ENCODE measurements at places on chromosomes 4 and X. TPM values are rescaled to one million over a fixed set of nuclear protein-coding genes. Genes with fewer than 3 reads are reported as not detected.

DNA sequence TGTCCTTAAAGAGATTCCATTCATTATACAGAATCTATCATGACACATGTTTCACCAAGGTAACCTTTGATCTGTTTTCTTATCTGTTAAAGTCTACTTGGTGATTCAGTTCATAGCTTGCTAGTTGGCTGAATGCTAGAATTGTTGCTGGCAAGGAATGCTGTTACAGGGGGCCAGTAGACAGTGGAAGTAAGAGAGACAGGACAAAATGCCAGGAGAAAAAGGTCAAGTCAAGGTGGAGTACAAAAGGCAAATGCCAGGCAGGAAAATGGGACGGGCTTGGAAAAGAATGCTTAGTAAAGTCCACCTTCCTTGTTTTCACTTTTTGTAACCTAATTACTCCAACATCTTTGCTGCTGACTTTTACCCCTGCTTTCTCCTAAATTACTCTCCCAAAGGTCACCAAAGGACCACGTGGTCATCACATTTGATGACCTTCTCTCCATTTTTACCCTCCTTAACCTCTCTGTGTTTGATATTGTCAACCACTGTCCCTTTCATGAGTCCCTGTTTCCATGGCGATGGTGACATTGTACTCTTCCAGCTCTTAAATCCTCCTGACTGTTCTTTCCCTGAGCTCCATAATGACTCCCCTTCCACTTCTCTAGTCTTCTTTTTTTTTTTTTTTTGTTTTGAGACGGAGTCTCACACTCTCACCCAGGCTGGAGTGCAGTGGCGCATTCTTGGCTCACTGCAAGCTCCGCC is 24.5 kb upstream of the TAPT1 start:
- DNase-seq: no peak

- DNase-seq: no peak
Observed at GRCh38 chr4:10198365-10198764, 81.8 kb upstream of the WDR1 start.

DNA sequence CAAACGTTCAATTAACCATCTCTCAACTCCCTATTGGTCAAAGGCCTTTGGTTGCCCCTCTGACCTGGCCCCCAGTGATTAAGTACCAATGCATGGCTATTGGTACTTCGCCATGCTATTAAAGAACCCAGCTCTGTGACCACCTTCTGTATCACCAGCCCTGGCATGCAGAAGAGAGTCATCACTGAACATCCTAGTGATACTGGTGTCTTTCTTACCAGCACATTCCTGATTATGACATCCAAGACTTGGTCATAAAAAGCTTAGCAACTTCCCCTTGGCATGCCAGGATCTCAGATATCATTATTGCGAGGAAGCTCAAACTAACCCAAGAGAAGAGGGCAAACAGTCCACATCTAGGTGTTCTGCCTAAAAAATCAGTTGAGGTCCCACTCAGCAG is 122.3 kb upstream of the OTUD4 start:
- DNase-seq: no peak

DNA sequence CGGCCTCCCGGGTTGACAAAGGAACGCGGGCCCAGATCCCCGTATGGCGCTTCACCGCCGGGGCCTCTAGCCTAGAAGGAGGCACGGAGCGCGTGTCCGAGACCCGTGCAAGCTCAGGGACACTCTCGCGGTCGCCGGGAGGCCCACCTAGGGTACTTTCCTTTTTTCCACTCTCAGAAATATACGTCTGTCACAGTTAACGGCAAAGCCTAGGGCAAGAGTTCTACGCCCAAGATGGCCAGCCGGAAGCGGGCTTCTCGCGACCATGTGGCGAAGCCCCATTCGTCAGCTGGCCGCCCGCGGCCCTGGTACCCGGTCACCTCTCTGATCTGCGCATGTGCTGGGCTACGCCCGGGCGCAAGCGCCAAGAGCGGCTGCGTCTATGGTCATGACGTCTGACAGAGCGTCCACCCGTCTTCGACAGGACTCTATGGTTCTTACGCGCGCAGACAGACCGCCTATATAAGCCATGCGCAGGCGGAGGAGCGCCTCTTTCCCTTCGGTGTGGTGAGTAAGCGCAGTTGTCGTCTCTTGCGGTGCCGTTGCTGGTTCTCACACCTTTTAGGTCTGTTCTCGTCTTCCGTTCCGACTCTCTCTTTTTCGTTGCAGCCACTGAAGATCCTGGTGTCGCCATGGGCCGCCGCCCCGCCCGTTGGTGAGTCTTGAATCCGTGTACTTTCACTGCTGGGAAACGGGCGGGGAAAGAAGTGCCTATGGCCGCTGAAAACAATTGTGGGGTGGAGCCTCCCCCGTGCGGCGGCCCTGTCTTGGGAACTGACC is at the start of gene RPL10:
RPL10 (plus strand) TSS at position 490 of the 780 bp plus-strand sequence; CDS start at position 633, 143 bp downstream.
- DNase-seq: peak; percentile 56

- no peak for DNase-seq
Observed at GRCh38 chr4:122959981-122960610, 37.7 kb upstream of the NUDT6 start.

DNA sequence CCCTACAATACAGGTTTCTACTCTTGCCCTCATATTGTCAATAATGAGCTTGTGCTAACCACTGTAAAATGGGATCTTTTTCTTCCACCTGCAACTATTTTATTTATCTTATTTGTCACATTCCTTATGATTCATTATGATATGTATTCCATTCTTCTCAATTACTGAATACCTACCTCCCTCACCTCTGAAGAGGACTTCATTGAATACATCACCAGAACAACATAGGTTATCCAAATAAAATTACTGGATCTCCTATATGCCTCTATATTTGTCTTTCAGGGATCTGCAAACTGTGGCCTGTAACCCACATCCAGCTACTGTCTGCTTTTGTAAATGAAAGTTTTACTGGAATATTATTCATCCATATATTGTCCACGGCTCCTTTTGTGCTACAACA is 41.3 kb downstream of the STPG2 start:
- DNase-seq: no peak

- DNase-seq: no peak
Observed at GRCh38 chr4:119690871-119691270, 62.3 kb upstream of the PDE5A start.

- DNase-seq: no peak
Observed at GRCh38 chr4:172124656-172125308, 311.6 kb downstream of the GALNTL6 start.

GRCh38 chr4:67250131-67250896 is 295.0 kb downstream of the CENPC start:
- DNase-seq: no peak

GRCh38 chr4:87880106-87880505 is 47.3 kb downstream of the MEPE start:
- DNase-seq: no peak

DNA sequence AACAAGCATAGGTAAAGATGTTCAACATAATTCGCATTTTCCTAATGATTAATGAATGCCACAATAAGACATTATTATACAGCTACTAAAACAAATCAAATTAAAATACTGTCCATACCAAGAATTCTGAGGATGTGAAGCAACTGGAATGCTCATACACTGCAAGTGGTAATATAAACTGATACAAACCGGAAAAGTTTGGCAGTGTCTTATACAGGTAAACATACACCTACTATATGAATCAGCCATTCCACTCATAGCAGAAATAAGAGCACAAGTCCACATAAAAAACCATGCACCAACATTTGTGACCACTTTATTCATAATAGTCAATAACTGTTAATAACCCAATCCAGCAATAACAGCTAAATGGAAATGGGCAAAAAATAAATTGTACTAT is 79.3 kb downstream of the FBXW7 start:
- DNase-seq: no peak

DNA sequence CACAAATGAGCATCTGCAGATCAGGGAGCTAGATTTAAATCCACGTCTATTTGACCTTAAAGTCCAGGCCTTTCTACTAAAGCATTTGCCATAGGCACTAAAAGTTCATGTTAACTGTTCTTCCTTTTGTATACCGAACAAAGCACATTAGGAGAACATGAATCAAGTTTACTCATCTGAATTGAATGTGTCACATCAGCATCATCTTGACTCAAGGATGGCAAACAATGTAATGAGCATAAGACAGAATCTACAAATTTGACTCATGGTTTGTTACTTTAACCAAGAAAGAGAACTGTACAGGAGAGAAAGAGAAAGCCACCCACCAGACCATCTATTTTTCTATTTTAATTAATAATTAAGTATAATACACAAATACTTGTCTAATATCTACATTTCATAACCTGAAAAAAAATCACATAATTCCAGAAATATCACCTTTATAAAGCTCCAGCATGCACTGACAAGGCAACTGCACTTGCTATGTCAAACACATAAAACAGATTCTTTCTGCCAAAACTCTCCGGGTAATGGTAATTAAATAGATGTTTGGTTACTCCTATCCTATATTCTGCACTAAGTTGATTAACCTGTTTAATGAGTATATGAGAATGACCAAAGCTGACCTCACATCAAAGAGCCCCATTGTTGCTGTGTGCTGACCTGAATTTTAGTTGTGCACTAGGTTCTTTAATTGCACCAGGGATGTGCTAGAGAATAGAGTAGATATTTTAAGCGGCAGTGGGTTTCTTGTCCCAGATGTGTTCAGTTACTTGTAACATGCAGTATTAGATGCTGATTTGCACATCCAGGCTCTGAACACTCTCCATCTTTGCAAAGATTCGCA is 42.5 kb upstream of the LEF1 start:
- DNase-seq: no peak

DNA sequence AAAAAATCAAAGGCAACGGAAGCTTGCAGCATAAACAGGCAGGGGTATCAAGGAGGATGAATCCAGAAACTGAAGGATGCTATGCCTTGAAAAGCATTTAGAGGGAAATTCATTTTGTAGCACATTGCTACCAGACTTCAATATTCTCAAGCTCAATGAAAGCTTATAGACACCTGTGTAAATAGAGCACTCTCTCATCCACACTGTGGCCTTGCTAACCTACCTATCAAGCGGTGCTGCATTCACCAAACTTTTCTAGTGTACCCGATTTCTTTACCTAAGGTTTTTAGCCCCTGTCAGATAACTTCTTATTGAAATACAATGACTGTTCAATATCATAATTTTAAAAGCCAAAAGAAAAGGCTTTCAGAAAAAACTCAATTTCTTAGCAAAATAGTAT is 20.2 kb upstream of the HSD17B13 start:
- DNase-seq: no peak

DNA sequence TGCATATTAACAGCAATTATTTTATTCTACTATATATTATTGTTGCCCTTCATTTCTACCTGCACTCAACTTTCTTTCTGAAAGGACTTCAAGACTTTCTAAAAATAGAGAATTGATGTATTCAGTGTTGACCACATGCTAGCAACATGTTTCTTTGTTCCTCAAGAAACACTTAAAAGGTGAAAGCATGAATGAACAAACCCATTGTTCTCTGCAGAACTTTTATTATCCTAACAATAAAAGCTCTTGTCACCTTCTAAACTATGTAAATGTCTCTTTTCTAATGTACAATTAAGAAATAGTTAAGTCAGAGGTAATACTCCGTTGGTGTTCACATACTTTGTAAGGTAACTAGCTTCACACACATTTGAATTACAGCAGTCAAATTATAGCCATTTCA is 638.7 kb downstream of the FSTL5 start:
- no peak for DNase-seq

GRCh38 chr4:100379583-100380105 is 138.2 kb downstream of the EMCN start:
- DNase-seq: no peak

DNA sequence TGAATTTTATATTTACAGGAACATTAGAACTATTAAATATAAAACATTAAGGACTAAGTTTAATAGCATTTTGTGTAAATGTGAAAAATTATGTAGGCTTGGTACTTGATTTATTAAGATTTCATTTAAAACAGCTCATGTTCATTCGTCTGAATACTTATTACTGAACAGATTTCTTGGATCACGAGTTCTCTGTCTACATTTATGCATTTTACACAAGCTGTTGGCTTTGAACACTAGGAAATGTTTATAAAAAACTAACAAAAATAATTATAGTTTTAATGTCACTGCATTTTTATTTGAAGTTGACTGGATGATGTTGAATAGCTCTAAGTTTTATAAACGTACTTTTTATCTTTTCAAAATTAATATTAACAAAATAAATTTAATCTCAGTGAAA is 888.7 kb downstream of the CCSER1 start:
- no peak for DNase-seq

Gene SPANXA1
- total RNA-seq: not detected

Gene PABPC5
- total RNA-seq: 1.7 TPM

Gene SOWAHB
- not detected for total RNA-seq

Gene PRAF2
- 10.0 TPM for total RNA-seq

Gene CENPI
- total RNA-seq: 1.2 TPM

Gene CYTL1
- total RNA-seq: 1.1 TPM

Gene SLC34A2
- 0.19 TPM for total RNA-seq

Gene RNF175
- total RNA-seq: 1.4 TPM

Gene TSPAN7
- 18.7 TPM for total RNA-seq

Gene UGT8
- total RNA-seq: 0.12 TPM

Gene GRIA2
- total RNA-seq: not detected

All from omental fat pad (tissue), 4 donors.